ENCODE measurements at places on chromosomes 5 and 9.
A peak's percentile ranks its signal among the peaks of the same experiment; 100 is the strongest.

DNA sequence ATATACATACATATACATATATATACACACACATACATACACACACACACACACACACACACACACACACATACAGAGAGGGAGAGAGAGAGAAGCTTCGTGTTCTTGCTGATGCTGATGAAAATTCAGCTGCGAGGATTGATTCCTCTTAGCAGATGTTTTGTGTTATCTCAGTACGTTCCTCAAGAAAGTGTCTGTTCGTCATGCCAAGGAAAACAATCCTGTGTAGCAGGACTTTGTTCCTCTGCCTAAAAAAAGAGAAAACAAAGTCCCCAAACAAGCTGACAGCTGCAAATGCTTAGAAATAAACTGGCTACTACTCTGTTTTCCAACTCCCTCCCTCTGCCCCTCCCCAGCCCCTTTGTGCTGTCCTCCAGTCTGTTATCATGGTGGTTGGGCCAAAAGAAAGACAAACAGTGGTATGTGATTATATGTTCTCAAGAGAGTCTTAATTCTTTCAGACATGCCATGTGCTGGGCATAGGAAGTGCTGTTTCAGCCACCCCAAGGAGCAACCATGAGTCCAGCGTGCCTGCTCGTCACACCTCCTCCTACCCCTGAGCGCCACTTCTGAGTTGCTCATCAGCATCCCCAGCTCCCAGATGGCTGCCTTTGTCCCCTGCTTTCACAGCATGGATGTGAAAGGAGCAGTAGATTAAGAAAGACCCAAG lies 71.5 kb upstream of the EQTN start:
- no peak for DNase-seq

DNA sequence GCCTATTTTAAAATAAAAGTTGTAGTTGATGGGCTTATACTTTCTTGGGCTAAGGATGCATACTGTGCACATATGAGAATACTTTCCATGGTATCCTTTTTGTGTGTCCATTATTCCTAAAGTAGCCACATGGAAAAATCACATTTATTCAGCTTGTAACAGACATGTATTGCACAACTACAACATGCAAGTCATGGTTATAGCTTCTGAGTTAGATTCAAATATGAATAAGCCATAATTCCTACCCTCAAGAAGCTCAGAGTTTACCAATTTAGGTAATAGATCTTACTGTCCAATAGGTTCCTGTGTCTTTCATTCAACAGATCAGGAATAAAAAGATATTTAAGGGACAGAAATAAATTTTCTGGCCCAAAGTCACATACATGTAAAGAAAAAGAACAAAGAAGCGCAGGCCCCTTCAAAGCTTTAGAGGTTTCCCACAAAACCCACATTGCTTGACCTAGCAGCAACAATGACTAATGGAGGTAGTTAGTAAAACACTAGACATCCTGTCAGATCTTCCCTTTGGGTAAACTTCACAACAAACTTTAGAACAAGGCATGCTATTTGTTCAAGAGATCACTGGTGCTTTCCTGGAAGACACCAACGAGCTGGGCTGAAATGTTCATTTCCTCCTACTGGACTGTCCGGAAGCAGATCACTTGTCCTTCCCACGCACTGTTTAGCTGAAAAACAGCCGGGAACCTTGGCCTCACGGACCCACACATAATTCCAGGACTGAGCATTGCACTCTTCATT lies 78.4 kb upstream of the ITGA1 start:
- no peak for DNase-seq

GRCh38 chr9:304106-304505 lies 89.4 kb downstream of the DOCK8 start:
- DNase-seq = no peak

- no peak for DNase-seq
Measured at GRCh38 chr9:104074876-104075275, 19.2 kb upstream of the SMC2 start.

- DNase-seq = no peak
Measured at GRCh38 chr9:135712613-135713295, 10.8 kb downstream of the KCNT1 start.

DNA sequence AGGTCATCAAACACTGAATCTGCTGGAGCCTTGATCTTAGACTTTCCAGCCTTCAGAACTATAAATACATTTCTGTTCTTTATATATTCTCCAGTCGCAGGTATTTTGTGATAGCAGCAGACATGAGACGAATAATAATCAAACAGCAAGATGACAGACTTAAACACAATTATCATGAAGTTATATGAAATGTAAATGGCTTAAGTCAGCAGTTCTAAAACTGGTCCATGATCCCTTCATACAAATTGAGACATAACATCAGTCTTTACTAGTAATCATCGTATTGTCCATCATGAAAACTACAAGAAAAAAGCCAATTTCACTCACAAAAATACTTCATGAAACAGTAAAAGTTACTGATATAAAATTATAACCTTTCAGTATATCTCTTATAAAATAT lies 101.8 kb downstream of the ZDHHC21 start:
- DNase-seq = no peak

DNA sequence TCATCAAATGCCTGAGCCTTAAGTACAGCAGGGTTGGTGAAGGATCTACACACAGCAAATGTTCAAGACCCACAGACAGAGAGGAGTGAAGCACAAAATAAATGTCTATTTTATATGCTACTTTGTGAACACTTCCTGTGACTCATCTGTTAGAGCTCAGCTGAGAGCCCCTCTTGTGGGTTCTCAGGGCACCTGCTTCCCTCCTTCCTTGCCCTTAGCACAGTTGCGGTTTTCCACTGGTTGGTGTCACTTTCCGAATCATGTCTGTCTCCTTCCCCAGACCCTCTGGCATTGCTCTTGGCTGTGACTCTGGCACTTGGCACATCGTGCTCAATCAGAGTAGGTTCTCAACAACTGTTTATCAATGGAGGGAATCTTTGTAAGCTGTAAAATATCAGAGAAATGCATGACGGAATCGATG lies 128.5 kb upstream of the STC2 start:
- no peak for DNase-seq

DNA sequence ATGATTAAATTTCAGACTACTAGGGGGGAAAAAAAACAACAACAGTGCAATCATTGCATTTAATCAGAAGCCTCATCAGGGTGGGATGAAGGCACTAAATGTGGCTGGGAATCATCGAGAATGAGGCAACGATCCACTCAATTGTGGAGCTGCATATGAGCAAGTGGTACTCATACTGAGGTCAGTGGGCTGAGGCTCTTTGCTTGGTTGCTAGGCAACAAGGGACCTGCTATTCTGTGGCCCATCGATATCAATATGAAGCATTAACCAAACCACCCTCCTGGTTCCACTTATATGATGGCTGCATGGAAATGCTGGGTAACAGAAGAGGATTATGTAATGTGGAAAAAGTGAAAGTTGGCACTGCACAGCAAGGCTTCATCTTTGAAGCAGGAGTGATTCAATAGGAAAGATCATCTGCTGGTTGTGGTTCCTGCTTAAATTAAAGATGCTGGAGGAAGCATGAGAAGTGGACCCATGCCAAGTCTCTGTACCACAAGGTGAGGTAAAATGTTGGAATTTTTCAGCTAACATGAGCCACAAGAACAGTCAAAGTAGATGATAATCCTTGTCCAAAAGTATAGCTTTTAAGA lies 159.8 kb upstream of the HMHB1 start:
- DNase-seq = peak; percentile 52

DNA sequence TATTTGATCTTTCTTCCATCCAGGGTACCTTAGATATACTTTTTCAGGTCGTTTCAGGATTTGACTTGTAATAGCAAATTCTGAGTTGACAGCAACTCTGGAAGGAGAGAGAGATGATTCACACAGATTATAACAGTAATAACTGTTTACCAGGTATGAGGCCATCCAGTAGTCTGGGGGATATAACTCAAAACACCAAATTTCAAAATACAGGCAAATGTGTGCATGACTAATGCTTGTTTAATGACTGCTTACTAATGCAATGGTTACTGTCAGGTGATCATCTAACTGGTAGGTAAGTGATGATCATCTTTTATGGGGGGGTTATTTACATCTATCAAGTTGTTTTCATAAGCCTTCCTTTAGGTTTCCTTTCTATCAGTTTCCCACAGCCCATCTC lies 412.3 kb downstream of the MAT2B start:
- no peak for DNase-seq

Data from stimulated activated CD4-positive, alpha-beta T cell treated with anti-CD3 and anti-CD28 coated beads, Interleukin-1b, Interleukin-23, amount 100 ng/mL, for 48 hours (primary cell).